Right cardiac atrium (tissue), 5 donors: ENCODE measurements at places on chromosomes 6 and 20.

- no peak for DNase-seq
Observed at GRCh38 chr20:54434196-54434595, 41.2 kb upstream of the DOK5 start.

GRCh38 chr6:157682856-157683481 is 140.1 kb upstream of the SNX9 start:
- DNase-seq = no peak

- no peak for DNase-seq
Observed at GRCh38 chr6:146968041-146968760, 236.0 kb upstream of the STXBP5 start.

DNA sequence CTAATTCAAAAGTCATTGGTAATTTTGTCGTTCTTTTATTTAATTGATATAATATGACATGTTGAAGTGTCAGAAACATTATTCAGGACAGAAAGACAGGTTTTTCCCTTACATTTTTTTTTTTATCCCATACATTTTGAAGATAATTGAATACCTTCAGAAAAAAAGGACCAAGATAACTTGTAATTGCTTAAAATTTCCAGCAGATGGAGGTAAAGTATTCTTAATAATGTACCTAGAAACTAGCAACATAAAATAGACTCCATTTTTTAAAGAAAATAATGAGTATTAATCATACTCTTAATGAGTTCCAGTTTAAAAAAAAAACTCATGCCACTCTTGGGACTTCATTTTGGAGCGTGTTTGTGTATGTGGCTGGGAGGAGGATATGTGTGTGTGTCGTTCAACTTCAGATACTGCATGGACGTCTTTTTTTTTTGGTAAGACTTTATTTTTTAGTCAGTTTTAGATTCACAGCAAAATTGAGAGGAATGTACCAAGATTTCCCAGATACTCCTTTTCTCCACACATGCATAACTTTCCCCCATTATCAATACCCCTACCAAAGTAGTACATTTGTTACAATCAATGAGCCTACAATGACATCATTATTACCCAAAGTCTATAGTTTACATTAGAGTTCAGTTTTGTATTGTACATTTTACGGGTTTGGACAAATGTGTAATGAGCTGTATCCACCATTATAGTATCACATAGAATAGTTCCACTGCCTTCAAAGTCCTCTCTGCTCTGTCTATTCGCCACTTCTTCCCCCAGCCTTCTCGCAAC is 79.4 kb downstream of the ROS1 start:
- no peak for DNase-seq

DNA sequence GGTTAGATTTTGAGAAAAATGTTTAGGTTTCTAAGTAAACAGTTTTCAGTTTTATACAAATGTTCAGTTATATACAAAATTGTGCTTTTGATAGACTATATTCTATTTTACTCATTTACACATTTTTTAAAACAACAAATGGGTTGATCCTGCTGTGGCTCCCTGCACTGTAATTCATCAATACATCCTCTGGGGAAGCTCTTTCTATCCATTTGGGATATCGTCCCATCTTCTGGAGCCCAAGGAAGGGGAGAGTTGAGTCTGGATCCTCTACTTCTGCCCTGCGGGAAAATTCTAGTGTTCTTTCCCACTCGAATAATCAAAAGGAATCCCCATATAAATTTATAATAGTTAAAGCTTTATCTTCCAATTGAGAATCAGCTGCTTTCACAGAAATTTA is 75.0 kb downstream of the SYCP2L start:
- no peak for DNase-seq
